Type B pancreatic cell (in vitro differentiated cells): ENCODE measurements at places on chromosomes 16 and 17.

DNA sequence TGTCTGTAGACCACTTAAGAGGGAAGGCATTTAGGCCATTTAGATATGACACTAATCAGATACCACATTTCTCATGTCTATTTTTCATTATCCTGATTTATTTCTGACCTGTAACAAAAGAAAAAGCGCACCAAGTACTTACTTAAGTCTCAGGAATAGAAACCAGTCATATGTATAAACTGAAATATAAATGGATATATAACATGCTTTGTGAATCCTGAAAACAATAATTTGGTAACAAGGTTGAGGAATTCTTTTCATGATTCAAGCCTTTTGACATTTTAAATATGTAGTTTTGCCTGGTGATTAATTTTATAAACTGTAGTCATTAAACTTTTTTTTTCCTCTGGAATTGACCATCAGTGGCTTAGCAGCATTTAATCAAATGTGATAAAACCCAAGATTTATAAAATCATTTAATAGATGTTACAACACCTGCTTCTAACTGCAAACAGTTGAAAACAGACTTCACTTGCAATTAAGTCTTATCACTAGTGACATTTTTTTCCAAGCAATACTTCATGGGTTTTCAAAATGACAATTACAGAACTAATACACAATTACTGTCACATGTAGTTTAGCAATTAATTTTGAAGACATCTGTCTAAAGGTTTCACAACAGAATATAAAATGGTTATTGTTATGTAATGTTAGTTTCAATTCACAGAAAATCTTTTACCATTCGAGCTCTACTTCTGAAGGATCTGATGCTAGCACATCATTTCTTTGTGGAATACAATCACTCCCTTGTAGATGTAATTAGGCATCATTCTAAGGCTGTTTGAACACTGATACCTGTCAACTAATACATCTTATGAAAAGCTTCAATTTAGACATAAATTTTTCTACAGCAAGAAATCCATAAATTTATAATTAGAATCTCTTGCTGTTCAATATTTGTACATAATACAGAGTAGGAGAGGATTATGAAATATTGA lies 110.3 kb downstream of the TOX3 start:
- DNase-seq: no peak

DNA sequence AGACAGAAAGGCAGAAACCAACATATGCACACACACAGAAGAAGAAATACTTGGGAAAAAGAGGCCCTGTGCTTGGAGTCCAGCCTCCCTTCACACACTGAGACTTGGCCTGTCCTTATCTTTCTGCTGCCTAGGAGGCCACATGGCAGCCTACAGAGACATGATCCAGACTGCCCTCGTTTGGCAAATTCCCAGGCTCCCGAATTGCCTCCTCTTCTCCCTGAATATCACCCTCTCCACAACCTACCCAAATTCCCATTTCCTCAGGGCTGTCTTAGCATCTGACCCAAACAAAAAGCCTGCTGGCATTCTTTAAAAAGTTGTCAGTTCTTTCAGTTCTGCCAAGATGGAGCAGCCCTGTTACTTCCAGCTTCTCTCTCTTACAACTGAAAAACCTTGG lies 59.8 kb downstream of the DNAH17 start:
- no peak for DNase-seq

GRCh38 chr17:2195729-2196128 lies 107.9 kb downstream of the SMG6 start:
- DNase-seq: no peak

DNA sequence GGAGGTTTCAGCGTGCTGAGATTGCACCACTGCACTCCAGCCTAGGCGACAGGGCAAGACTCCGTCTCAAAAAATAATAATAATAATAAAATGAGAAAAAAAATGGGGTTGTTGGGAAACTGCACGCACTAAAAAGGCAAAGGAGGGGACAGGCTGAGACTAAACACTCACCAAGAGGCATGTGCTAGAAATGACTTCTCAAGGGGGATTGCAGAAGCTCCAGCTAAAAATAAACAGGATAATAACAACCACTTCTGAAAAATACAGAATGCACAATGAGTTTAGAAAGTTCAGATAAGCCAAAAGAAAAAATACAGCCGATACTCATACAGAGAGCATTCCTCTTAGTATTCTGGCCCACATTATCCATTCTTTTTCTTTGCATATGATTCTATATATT lies 15.1 kb upstream of the TIMP2 start:
- DNase-seq: no peak

- no peak for DNase-seq
Observed at GRCh38 chr17:74746922-74747321, 1.5 kb upstream of the NHERF1 start.
